ENCODE measurements at places on chromosomes 1 and 21.

GRCh38 chr1:82273816-82274215 lies 473.1 kb downstream of the ADGRL2 start:
- no peak for DNase-seq

- DNase-seq = no peak
Observed at GRCh38 chr1:34784751-34785221, 3.8 kb downstream of the GJB3 start.

DNA sequence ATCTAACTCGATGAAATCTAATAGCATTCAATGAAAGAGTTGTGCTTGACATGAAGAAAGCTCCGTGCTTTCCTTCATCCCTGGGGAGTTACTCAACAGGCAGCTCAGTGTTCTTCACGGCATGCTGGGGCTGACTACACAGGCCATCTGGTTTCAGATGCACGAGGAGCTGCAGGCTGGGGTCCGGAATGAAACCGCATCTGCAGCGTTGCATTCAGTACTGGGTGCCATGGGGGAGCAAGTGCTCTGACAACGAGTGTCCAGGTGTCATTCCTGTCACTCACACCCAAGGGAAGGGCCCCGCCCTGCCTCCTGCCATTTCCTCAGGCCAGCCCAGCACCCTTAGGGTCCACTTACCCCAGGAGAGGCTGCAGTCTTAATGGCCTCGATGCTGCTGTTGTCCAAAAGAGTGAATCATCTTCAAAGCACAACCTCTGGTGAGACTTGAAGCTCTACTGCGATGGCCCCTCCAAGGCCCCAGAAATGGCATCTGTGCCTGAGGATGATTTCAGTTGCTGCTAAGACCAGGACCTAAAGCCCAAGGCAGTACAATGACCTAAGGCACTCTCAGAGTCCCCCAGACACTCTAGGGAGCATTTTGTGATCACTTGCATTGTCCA lies 61.4 kb downstream of the STUM start:
- no peak for DNase-seq

DNA sequence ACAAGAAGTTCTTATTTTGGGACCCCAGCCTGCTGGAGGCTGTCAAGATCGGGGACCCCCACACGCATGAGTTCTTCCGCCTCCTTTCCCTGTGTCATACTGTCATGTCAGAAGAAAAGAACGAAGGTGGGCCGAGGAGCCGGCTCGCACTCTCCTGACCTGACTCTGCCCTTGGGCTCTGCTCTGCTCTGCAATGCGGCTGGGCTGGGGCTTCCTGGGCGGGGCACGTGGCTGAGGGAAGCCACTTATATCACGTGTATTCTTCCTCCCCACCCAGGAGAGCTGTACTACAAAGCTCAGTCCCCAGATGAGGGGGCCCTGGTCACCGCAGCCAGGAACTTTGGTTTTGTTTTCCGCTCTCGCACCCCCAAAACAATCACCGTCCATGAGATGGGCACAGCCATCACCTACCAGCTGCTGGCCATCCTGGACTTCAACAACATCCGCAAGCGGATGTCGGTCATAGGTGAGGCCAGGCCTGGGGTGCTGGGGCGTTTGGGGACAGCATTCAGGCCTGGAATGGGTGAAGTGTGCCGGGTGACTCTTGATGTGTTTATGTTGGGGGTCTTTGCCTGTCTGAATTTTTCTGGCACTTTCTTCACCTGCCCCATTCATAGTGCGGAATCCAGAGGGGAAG lies 17.6 kb downstream of the ATP8B2 start:
- peak; percentile 66 for DNase-seq

- no peak for DNase-seq
Observed at GRCh38 chr1:233390842-233391737, 63.6 kb downstream of the MAP3K21 start.

DNA sequence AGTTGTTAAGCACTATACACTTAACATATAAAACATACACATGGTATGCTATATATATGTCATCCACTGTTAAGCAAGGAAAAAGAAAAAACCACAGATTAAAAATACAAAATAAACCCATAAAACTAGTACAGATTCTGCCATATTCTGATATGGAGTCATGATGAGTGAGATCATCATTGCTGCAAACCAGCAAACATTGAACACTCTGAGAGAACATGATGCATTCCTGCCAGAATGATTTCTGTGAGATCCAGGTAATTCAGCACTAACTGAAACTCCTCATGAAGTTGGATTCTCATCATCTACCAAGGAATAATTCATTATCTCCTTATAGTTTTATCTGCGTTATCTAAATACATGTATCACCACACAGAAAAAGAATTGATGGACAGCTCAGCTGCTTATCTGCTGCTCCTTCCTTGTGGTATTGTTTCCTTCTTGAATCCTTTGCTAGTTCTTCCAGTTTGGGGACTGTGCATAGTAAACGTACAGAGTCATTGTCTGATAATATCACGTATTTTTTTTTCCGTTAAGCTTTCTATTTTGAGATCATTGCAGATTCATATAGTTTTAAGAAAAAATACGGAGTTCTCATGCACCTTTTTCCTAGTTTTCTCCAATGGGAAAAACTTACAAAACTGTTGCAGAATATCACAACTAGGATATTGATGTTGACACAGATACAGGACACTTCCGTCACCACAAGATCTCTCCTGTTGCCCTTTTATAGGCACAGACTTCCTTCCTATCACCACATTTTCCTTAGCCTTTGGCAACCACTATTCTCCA lies 9.3 kb downstream of the RAB4A start:
- DNase-seq = no peak

- no peak for DNase-seq
Observed at GRCh38 chr1:158978730-158979129, 31.0 kb upstream of the IFI16 start.

- DNase-seq = no peak
Observed at GRCh38 chr1:228286505-228287417, 78.9 kb downstream of the OBSCN start.

DNA sequence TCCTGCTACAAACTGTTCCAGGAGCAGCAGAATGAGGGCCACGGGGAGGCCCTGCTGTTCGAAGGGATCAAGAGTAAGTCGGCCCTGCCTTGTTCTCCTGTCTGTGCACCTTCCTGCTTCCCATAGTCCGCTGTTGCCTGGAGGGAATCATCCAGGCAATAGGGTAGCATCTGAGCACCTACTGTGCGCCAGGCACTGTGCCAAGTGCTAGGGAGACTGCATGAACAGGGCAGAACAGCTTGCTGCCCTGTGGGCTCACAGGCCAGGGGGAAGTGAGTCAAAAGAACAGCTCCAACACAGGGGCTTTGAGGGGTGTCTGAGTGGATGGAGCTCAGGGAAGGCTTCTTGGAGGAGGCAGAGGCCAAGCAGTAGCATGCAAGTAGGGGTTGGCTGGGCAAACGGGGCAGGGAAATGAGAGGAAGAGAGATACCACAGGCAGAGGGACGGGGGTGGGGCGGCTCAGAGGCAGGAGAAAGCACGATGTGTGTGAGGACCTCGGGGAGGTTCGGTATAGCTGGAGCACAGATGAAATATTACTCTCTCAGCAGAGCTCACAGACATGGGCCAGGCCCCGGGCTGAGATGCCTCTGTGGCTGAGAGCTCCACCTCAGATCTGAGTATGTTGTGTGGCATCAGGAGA lies 15.5 kb upstream of the PADI6 start:
- DNase-seq = no peak

DNA sequence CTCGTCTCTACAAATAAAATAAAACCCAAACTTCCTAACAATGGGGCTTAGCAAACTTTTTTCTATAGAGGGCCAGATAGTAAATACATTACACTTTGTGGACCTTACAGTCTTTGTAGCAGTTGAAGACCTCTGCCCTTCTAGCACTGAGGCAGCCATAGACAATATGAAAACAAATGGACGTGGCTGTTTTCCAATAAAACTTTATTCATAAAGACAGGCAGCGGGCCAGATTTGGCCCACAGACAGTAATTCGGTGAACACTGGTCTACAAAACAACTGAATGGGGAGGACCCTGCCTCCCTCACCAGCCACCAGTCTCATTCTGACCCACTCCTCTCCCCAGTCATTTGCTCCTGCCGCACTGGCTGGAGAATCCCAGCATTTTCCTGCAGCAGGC lies 162.3 kb downstream of the KAZN start:
- no peak for DNase-seq

DNA sequence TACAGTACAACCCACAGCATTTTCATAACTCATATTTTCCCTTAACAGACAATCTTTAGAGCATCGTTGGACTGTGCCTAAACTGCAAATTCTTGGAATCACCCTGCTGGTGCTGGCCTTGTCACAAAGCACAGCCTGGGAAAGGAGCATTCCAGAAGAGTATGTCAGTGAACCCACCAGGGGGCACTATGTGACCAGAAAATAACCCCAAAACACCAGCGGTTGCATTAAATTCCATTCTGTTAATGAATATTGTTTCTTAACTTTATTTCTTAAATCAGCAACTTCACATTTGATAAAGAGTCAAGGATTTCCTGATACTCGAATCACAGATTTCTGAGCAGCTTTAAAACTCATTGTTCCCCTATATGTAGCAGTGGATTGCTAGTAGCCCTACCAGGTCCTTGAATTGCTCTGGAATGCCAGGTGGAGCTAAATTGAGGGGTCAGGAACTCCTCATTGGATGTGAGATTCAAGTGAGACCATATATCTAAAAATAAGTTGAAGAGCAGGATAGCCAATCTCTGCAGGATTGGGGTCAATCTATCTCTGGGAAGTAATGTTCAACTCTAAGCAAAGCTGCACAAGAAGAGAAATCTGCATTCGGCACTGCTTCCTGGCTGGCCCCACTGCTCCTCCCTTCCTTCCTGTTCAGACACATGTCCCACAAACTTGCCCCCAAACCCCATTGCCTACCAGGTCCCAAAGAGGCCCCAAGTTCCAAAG lies 12.7 kb upstream of the RAB4A start:
- peak; percentile 57 for DNase-seq

- no peak for DNase-seq
Observed at GRCh38 chr1:47637111-47637685, 199.4 kb downstream of the FOXD2 start.

- DNase-seq = no peak
Observed at GRCh38 chr1:30268923-30269666, 454.3 kb downstream of the MATN1 start.

GRCh38 chr1:206655471-206655882 lies 20.1 kb downstream of the DYRK3 start:
- DNase-seq = no peak

GRCh38 chr1:37239225-37239740 lies 205.0 kb upstream of the GRIK3 start:
- no peak for DNase-seq

GRCh38 chr1:90831910-90832309 lies 114.8 kb upstream of the BARHL2 start:
- DNase-seq = no peak

- no peak for DNase-seq
Observed at GRCh38 chr1:179440971-179441370, 75.2 kb downstream of the AXDND1 start.

DNA sequence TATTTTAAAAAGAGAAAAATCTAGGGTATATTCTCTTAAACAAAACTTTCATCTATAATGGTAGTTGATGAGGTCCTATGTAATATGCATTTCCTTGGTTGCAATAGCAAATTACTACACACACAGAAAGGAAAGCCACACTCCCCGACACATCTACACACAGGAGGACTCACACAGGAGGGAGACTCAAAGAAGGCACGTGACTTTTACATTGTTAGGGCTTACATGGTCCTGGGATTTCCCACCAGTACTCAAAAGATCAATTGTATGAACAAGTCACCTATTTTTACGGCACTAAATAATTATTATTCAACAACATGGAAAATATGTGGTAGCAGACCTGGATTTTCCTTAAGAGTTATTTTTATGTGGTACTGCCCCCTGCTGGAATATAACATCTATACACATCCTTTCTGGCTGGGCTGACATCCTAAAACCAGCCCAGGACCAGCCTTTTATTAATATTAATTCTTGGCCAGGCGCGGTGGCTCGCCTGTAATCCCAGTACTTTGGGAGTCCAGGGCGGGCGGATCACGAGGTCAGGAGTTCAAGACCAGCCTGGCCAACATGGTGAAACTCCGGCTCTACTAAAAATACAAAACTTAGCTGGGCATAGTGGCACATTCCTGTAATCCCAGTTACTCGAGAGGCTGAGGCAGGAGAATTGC lies 33.9 kb upstream of the LGALS8 start:
- no peak for DNase-seq

DNA sequence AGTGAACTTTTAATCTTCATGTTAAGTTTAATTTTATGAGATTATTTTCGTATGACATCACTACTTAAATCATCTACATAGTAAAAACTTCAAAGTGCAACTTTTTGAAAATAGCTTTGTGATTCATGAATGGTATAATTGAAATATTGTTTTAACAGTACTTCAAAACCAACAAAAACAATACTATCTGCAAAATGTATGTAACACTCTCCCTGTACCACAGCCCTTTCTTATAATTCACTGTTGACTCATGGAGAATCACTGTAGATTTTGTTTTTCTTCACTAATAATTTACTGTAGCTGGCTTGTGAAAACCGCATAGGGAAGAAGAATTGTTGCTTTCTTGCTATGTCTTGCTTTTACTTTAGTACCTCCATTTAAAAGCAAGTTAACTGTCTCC lies 301.4 kb upstream of the ADAMTS5 start:
- DNase-seq = no peak

GRCh38 chr1:180482425-180483275 lies 19.7 kb downstream of the ACBD6 start:
- DNase-seq = no peak

DNA sequence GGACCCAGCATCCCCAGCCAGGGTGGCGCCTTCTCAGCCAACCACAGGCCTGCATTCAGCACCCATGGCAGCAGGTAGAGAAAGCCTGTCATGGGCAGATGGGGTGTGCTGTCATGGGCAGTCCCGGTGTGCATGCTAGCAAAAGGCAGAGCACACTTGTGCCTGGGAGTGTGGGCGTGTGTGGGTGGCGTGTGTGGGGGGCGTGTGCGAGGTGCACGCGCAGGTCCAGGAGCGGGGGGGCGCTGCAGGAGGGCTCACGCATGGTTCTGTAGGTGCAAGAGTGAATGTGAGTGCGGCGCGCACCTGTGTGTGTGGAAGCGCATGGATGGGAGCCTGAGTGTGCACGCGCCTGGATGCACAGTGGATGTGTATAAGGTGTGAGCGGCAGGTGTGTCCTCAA lies 137.2 kb downstream of the CASZ1 start:
- DNase-seq = no peak

DNA sequence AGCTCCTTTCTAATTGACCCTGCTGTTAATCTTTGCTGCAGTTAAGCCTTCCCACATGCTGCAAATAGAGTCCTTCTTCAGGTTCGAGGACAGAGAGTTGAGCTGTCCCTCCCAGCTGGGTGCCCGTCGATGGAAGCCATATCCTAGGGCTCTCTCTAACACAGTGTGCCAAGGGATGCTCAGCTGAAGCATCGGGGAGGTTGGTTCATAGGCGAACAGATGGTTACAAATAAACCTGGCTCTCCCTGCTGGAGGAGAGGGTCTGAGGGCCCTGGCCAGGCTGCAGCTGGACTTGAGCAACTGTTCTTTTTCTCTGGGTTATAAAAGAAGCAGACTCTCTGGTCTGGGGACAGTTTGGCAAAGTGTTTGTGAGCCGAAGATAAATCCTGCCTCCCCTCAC lies 120.3 kb upstream of the C8B start:
- DNase-seq = no peak

DNA sequence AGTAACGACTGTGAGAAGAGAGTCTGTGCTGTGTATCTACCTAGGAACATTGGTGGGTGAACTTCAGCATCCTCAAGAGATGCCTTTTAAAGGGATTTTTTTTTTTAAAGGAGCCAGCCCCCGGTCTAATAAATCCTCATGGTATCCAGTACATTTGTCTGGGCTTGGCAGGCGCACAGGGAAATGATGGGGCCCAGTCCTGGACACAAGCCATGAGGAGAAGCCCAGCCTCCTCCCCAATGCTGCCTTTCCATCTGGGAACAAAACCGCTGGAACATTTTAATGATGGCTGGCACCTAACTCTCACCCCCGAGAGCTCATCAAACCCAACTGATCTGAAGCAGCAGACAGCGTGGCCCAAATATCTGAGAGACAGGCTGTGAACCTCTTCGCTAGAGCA lies 64.2 kb downstream of the ACOT7 start:
- DNase-seq = no peak
